Activated CD4-positive, alpha-beta T cell treated with anti-CD3 and anti-CD28 coated beads, Interleukin-2, amount 10 ng/mL, durations not matched to agents 24 days and 14 days (primary cell): ENCODE measurements at places on chromosomes 4 and X.

- H3K27me3 ChIP-seq = no peaks in the 10 kb centered on the region
- H3K4me3 ChIP-seq = no peak overlapping the region
- H3K27ac ChIP-seq = peak overlapping the region; percentile 77
- DNase-seq = no peak
- peaks cover 40% of the 10 kb centered on the region for H3K4me1 ChIP-seq
- no peaks in the 10 kb centered on the region for H3K36me3 ChIP-seq
Observed at GRCh38 chrX:46325312-46325877, 219.8 kb downstream of the ZNF674 start.

DNA sequence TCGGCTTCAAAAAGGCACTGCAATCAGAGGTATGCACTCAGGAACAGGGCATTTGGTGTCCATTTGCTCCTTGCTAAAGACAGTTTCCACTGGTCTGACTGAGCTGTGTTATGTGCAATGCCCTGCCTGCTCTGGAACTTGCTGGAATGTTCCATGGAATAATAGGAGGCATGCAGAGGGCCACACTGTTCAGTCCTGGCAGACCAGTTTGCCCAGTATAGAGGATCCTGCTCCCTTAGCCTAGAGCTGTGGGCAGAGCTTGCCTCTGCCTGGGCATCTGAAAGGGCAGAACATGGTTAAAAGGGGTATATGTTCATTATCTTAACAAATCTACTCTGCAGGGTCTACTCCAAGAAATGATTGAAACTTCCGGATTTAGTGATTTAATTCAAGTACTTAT is 27.8 kb upstream of the CD99L2 start:
- no peak for DNase-seq
- no peaks in the 10 kb centered on the region for H3K36me3 ChIP-seq
- H3K4me3 ChIP-seq = no peak overlapping the region
- no peaks in the 10 kb centered on the region for H3K4me1 ChIP-seq

DNA sequence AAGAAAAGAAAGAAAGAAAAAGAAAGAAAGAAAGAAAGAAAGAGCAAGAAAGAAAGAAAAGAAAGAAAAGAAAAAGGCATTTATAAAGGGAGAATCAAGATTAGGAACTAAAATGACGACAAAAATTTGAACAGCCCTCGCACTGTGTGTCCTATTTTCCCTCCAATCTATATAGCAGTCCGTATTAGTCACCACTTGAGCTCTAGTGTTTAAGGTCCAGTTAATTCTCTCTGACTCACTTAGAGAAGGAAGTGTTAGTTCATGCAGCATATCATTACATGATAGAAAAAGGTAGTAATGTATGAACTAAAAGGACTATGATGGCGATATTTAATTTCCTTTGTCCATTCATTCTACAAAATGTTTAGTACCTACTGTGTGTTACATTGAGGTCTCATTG is 122.7 kb downstream of the CBLL2 start:
- no peaks in the 10 kb centered on the region for H3K4me1 ChIP-seq
- no peaks in the 10 kb centered on the region for H3K36me3 ChIP-seq
- no peaks in the 10 kb centered on the region for H3K27me3 ChIP-seq
- H3K4me3 ChIP-seq = no peak overlapping the region
- H3K27ac ChIP-seq = no peak overlapping the region
- no peak for DNase-seq

DNA sequence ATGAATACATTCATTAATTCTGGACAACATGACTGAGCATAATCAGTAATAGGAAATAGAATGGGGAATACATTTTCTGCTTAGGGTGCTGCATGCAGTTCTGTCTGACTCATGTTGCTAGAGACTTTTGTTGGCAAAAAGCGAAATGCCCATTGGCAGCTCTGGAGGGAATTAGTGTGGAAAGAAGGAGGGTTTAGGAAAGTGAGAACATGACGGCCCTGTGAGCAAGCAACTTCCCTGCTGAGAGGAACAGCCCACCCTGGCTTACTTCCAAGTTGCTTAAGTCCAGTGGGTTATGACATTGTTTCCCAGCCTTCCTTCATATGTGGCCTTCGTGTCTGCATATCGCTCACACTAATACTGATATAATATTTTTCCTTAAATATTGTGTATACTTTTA is 13.8 kb downstream of the MAD2L1 start:
- H3K27ac ChIP-seq = no peak overlapping the region
- peaks cover 2% of the 10 kb centered on the region for H3K36me3 ChIP-seq
- H3K27me3 ChIP-seq = no peaks in the 10 kb centered on the region
- H3K4me1 ChIP-seq = peaks cover 4% of the 10 kb centered on the region
- no peak for DNase-seq
